Stomach (tissue), 19 donors: ENCODE measurements at places on chromosomes 7 and 10.

DNA sequence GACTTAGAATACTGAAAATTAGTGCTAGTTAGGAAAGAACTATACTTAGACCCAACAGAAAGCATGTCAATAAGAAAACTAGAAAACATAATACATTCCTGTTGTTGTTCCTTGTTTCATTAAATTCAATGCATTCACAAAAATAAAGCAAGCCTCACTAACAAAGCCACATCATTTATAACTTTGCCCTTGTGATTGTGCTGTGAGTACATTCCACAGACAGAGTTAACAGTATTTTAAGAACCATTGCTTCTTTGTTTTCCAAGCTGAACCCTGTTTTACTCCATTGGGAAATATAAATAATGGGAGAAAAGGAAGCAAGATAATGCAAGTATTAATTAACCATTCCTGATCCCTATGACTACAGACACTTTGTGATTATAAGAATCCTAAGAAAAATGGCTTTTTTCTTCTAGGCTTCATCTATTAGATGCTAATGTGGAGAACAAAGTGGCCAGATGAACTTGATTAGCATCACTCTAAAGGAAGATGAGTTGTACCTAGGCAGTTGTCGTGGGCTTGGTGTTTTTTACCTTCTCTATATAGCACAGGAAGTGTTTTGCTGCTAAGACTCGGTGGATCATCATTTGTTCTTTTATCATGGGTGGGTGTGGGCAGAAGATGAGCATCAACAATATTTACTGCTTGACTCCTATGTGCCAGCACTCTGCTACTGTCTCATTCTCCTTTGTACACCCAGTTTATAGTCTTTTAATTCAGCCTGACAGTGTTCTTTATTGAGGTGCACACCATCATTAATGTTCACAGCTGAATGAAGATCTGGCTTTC lies 34.2 kb upstream of the ZNRF2 start:
- DNase-seq = no peak
- no peaks in the 10 kb centered on the region for H3K27me3 ChIP-seq
- peaks cover 19% of the 10 kb centered on the region for H3K4me1 ChIP-seq
- H3K27ac ChIP-seq = peak overlapping the region; percentile 22

DNA sequence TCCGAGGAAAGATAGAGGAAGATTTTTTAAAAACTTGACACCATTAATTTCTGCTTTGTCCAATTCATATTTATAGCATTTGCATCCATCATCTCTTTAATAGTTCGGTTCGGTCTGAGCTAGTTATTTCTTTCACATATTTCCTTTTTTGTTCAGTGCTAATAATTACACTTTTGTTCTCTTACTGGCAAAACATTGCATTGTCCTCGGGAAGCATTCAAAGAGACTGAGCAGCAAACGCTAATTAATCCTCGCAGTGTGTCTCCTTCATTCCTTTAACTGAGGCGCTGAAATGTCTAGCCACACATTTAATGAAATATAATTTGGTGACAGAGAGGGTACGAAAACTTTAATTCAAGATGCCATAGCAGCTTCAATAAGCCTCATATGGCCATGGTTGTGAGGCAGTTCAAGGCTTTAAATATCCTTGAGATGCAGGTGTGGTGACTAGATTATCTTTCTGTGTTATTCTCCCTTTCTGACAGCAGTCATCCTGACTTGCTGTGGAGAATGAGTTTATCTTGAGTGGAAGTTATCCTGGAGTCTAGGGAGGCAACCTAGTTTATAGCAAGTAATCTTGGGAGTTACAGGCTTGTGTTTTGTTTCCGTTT lies 431.4 kb downstream of the SDK1 start:
- no peaks in the 10 kb centered on the region for H3K27me3 ChIP-seq
- no peak overlapping the region for H3K27ac ChIP-seq
- H3K36me3 ChIP-seq = no peaks in the 10 kb centered on the region
- no peaks in the 10 kb centered on the region for H3K4me1 ChIP-seq
- H3K4me3 ChIP-seq = no peak overlapping the region

DNA sequence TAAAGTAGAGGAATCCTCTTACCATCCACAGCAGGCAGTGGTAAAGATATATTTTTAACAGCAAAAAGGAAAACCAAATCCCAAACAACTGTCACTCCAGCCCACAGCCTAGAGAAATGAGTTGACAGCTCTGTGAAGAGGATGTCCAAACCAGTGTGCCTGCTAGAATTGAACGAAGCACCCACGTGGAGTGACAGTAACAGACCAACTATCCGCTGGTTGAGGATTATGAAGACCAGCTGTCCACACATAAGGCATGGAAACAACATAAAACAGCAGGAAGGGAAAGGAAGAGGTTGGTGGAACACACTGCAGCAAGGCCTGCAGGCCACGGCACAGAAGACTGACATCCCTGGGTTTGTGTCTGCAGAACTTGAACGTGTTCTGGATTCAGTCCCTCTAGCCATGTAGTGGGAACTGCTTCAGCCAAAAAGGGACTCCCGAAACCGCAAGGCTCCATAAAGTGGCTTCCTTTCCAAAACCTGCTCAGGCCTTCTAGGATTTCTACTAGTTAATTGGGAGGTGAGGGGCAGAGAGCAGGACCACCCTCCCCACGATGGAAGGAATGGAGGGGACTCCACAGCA lies 324.4 kb downstream of the BICC1 start:
- no peaks in the 10 kb centered on the region for H3K36me3 ChIP-seq
- H3K4me3 ChIP-seq = no peak overlapping the region
- H3K4me1 ChIP-seq = no peaks in the 10 kb centered on the region
- DNase-seq = no peak

GRCh38 chr7:64098-64915 lies 128.1 kb upstream of the FAM20C start:
- no peak overlapping the region for H3K4me3 ChIP-seq
- no peaks in the 10 kb centered on the region for H3K4me1 ChIP-seq
- H3K27me3 ChIP-seq = no peaks in the 10 kb centered on the region
- no peak overlapping the region for H3K27ac ChIP-seq
- peak; percentile 52 for DNase-seq

DNA sequence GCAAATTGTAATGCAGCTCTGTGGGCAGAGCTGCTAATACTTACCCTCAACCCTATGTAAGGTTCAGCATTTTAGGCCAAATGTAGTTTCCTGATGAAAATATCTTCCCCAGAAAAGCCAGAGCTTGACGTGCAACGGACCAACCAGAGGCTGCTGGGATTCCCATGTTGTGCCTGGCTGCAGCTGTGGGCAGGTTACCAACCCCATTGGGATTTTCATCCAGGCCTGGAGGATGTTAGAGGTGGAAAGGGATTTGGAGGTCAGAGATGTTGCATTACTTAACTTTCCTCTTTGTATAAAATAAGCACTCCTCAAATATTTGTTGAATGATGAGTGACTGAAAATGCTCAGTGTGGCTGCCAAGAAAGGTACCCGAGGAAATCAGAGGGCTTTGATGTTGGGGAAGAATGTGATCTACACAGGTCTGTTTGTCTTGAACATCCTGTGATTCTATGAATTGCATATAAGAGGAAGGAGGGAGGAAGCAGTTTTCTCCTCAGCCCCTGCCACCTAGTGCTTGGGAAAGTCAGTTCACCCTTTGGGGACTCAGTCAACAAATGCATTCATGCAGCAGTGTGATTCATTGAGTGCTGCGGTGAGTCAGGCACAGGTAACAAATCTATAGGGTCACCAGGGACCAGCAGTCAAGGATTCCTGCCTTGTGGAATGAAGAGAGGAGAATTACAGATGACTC lies 487.2 kb downstream of the RPS24 start:
- no peaks in the 10 kb centered on the region for H3K27me3 ChIP-seq
- H3K4me1 ChIP-seq = no peaks in the 10 kb centered on the region
- H3K27ac ChIP-seq = no peak overlapping the region
- no peak overlapping the region for H3K4me3 ChIP-seq

- H3K27me3 ChIP-seq = no peaks in the 10 kb centered on the region
- no peaks in the 10 kb centered on the region for H3K36me3 ChIP-seq
- DNase-seq = peak; percentile 38
- H3K27ac ChIP-seq = peak overlapping the region; percentile 84
These were observed 26.4 kb upstream of the SRGN start for GRCh38 chr10:69061305-69062161.

GRCh38 chr10:7956508-7956907 lies 98.0 kb upstream of the GATA3 start:
- no peaks in the 10 kb centered on the region for H3K27me3 ChIP-seq
- H3K27ac ChIP-seq = no peak overlapping the region
- peaks cover 15% of the 10 kb centered on the region for H3K4me1 ChIP-seq
- H3K4me3 ChIP-seq = no peak overlapping the region

DNA sequence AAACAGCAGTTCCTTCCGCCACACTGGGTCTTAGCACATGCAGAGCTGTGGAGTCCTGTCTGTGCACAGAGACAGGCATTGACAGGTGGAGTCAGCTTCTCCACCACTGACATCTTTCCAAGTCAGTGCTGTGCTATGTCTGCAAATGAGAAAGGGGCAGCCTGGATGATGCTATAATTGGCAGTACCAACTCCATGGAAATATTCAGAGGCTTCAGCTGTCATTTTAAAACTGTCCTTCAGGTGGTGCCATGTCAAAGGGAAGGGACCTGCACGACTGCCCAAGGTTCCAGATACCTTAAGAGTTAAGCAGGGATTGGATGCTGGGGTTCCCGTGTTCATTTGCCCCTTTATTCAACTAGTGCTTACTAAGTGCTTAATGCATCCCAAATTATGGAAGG lies 258.0 kb upstream of the PRKCQ start:
- H3K4me1 ChIP-seq = no peaks in the 10 kb centered on the region
- no peaks in the 10 kb centered on the region for H3K27me3 ChIP-seq
- H3K36me3 ChIP-seq = no peaks in the 10 kb centered on the region
- no peak overlapping the region for H3K27ac ChIP-seq
- no peak overlapping the region for H3K4me3 ChIP-seq

DNA sequence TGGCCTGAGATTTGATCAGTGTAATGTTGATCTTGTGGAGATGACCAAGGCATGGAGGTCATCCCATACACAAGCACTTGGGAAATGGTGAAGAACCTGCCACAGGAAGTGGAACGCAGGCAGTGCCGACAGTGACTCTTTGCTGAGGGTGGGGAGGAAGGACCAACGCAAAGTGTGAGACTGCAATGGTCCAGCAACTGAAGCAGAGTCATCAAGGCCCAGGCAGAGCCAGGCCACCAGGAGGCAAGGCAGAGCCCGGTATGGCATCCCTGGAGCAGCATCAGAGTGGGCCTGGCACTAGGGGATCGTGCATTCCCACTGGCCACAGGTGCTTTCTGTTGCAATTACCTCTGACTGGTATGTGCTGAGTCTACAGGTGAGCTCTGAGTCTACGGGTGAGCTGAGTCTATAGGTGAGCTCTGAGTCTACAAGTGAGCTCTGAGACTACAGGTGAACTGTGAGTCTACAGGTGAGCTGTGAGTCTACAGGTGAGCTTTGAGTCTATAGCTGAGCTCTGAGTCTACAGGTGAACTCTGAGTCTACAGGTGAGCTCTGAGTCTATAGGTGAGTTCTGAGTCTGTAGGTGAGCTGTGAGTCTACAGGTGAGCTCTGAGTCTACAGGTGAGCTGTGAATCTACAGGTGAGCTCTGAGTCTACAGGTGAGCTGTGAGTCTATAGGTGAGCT lies 132.9 kb downstream of the KLF6 start:
- no peak overlapping the region for H3K27ac ChIP-seq
- no peak for DNase-seq
- H3K4me3 ChIP-seq = no peak overlapping the region

- H3K27me3 ChIP-seq = no peaks in the 10 kb centered on the region
- H3K4me1 ChIP-seq = no peaks in the 10 kb centered on the region
- no peaks in the 10 kb centered on the region for H3K36me3 ChIP-seq
- DNase-seq = no peak
- H3K4me3 ChIP-seq = no peak overlapping the region
These were observed 20.4 kb downstream of the CCDC71L start for GRCh38 chr7:106640368-106641141.

DNA sequence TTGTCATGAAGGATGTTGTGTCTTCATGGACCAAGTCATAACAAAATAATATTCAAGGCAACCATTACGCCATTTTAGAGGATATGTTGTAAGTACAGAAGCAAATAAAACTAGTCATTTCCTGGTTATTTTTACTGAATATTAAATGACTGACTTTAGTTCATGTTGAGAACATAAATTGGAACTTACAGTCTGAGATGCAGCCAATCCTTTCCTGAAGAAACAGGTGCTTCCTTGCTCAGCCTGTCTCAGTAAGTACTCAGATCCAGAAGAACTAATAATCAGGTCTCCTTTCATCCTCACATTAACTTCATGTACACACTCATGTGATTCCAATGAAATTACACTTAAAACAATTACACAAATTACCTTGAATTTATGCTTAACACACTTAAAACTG lies 12.3 kb downstream of the SEMA3A start:
- no peaks in the 10 kb centered on the region for H3K27me3 ChIP-seq
- no peak overlapping the region for H3K4me3 ChIP-seq
- no peak for DNase-seq
- H3K4me1 ChIP-seq = no peaks in the 10 kb centered on the region

- H3K4me1 ChIP-seq = peaks cover 13% of the 10 kb centered on the region
- H3K36me3 ChIP-seq = no peaks in the 10 kb centered on the region
- H3K27me3 ChIP-seq = no peaks in the 10 kb centered on the region
- H3K27ac ChIP-seq = no peak overlapping the region
- H3K4me3 ChIP-seq = no peak overlapping the region
- DNase-seq = no peak
These were observed 5.2 kb downstream of the CEP55 start for GRCh38 chr10:93501650-93502049.

GRCh38 chr10:89852872-89853271 lies 151.5 kb downstream of the KIF20B start:
- no peak for DNase-seq
- no peaks in the 10 kb centered on the region for H3K27me3 ChIP-seq
- no peak overlapping the region for H3K4me3 ChIP-seq
- no peak overlapping the region for H3K27ac ChIP-seq
- H3K4me1 ChIP-seq = no peaks in the 10 kb centered on the region

GRCh38 chr10:132457328-132458070 lies 60.5 kb downstream of the PWWP2B start:
- no peak overlapping the region for H3K27ac ChIP-seq
- no peak for DNase-seq
- H3K4me3 ChIP-seq = no peak overlapping the region

GRCh38 chr7:2908103-2908683 lies 64.1 kb upstream of the GNA12 start:
- no peak for DNase-seq
- H3K36me3 ChIP-seq = no peaks in the 10 kb centered on the region
- H3K27me3 ChIP-seq = no peaks in the 10 kb centered on the region

GRCh38 chr7:139860090-139860775 lies 31.2 kb downstream of the TBXAS1 start:
- DNase-seq = no peak
- no peaks in the 10 kb centered on the region for H3K4me1 ChIP-seq
- H3K36me3 ChIP-seq = no peaks in the 10 kb centered on the region
- H3K27ac ChIP-seq = no peak overlapping the region
- H3K4me3 ChIP-seq = no peak overlapping the region

- peak; percentile 65 for DNase-seq
- H3K4me1 ChIP-seq = peaks cover 17% of the 10 kb centered on the region
- no peak overlapping the region for H3K4me3 ChIP-seq
- peaks cover 8% of the 10 kb centered on the region for H3K27me3 ChIP-seq
- no peak overlapping the region for H3K27ac ChIP-seq
- H3K36me3 ChIP-seq = no peaks in the 10 kb centered on the region
These were observed 104.5 kb downstream of the GRID1 start for GRCh38 chr10:86261941-86262687.
